ENCODE measurements at places on chromosomes 12 and 14.
A peak's percentile ranks its signal among the peaks of the same experiment; 100 is the strongest.

DNA sequence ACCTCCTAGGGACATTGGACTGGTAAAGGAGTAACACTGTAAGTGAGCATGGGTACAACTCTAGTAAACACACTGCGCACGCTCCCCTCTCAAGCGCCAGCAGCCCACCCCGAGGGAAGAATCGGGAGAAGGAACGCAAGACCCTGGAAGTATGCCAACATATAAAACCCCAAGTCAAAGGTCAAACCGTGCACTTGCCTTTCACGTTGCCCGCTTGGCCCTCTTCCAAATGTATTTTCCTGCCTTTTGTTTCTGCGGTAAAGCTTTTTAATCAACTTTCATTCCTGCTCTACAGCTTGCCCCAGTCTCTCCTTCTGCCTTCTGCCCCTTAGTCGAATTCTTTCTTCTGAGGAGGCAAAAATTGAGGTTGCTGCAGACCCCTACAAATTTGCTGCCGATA lies 17.6 kb upstream of the CHST11 start:
- no peak for DNase-seq

- no peak for DNase-seq
Measured at GRCh38 chr14:75428230-75429104, 645 bp downstream of the JDP2 start.

DNA sequence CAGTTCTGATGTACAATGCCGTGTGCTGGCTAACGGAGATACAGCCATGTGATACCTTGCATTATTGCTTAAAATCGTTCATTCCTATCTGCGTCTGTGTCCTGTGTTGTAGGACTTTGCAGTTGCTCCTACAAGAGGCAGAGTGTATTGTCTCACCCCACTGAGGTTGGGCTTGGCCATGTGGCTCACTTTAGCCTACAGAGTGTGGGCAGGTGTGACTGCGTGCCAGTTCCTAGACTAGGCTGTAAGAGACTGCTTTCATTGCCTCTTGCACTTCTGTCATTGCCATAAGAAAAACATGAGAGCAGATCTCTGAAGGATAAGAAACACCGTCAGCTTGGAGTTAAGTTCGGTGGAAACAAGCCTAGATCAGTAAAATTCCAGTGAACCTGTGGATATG lies 197.7 kb upstream of the CRY1 start:
- DNase-seq, result no peak

- DNase-seq, result peak; percentile 16
Measured at GRCh38 chr14:55731881-55732498, 152.0 kb downstream of the KTN1 start.

- DNase-seq, result no peak
Measured at GRCh38 chr14:59847711-59848110, 22.9 kb downstream of the RTN1 start.

DNA sequence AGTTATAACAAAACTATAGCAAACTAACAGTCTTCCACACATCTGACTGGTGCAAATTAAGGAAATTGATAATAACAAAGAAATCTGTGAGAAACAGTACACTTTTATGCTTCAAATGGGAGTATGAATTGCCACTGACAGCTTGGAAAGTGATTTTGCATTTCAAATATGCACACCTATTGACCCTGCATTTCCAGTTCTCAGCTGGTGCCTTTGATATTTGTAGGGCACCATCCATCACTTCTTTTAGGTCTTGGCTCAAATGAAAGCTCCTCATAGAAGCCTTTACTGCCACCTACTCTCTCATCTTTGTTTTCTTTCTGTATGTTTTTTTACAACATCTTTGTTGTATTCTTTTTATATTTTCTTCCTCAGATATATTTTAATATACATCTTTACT lies 125.1 kb downstream of the ST8SIA1 start:
- no peak for DNase-seq

DNA sequence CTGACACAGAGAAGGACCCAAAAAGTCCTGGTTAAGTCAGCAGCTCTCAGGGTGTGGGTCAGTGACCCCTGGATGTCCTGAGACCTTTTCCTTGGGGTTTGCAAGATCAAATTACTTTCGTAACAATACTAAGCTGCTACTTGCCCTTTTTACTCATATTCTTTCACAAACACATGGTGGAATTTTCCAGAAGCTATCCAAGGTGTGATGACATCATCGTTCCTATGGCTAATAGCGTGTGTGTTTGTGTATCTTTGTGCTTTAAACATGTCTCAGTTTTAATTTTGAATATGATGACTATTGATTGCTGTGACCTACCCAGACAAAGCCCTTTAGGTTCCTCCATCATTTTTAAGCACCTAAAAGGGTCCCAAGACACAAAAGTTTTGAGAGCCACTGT lies 176.2 kb downstream of the PHETA1 start:
- DNase-seq, result no peak

DNA sequence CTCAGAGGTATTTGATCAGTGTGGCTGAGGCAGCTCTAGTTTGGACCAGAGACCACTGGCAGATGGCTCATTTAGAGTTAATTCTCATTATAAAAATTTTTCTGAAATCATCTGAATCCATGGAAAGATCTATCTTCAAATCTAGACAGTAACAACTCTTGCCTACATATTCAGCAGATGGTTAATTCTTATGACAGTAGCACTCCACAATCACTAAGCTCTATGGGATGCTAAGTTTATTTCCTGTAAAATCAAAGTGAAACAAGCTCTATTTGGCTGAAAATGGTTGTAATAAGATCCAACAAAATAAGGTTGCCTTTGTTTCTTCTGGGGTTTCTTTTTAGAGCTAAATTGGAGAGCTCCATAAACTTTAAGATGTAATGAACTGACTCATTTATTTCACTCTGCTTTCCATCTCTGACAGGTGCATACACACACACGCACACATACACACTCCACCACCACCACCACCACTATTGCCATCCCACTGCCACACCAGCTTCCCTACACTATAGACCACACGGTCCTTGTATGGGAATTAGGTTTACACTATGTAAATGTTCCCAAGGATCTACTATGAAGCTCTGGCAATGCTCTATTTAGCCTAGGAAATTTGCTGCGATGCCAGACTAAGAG lies 293.1 kb downstream of the RPAP3 start:
- no peak for DNase-seq

- DNase-seq, result no peak
Measured at GRCh38 chr14:72706485-72706884, 187.4 kb downstream of the DPF3 start.

- peak; percentile 80 for DNase-seq
Measured at GRCh38 chr14:72646861-72647528, 246.9 kb downstream of the DPF3 start.

DNA sequence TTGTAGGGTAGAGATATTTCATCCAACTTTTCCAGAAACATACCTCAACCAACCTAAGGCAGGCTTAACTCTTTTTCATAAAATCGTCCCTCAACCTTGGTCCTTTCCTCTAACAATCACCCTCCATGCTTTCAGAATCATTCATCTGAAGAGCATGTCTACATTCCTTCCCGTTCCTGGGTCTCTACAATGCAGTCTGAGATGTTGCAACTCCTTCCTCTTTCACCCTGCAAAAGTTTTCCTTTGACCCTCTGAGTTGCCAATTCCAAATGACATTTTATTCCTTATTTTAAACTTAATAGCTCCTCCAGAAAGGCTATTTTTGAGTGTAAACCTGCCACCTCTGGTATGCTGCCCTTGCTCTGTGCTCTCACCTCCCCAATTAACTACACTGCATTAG lies 16.7 kb downstream of the SLC7A7 start:
- no peak for DNase-seq

DNA sequence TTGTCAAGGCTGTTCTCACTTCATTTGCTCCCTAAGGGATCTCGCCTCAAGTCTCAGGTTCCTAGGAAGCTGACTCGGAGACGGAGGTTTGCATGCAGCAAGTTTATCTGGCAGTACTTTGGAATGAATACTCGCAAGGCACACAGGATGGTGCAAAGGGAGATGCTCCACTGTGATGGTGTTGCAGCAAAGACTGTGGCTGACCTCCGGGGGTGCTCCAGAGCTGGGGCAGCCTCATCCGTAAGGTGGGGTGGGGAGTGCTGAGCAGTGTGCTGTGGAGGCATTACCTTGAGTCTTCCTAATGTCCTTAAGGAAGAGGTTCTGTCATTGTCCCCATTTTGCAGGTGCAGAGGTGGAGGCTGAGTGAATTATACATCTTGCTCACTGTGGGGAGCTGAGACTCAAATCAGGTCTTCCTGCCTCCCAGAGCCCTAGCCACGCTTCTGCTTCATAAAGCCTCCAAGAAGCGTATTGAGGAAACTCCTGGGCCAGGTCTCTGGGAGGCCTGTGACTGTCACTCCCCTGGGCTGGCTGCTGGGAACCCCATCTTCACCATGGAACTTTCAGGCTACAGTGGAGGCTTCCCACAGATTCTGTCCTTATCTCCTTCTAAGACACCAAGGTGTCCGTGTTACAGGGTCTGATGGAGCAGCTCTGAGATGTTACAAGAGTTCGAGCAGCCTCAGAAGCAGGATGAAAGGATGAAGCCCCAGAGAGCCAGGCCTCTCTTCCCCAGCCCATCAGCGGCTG lies 39.5 kb downstream of the GALNT16 start:
- no peak for DNase-seq

- DNase-seq, result no peak
Measured at GRCh38 chr12:111398530-111398929, 7.2 kb upstream of the SH2B3 start.

DNA sequence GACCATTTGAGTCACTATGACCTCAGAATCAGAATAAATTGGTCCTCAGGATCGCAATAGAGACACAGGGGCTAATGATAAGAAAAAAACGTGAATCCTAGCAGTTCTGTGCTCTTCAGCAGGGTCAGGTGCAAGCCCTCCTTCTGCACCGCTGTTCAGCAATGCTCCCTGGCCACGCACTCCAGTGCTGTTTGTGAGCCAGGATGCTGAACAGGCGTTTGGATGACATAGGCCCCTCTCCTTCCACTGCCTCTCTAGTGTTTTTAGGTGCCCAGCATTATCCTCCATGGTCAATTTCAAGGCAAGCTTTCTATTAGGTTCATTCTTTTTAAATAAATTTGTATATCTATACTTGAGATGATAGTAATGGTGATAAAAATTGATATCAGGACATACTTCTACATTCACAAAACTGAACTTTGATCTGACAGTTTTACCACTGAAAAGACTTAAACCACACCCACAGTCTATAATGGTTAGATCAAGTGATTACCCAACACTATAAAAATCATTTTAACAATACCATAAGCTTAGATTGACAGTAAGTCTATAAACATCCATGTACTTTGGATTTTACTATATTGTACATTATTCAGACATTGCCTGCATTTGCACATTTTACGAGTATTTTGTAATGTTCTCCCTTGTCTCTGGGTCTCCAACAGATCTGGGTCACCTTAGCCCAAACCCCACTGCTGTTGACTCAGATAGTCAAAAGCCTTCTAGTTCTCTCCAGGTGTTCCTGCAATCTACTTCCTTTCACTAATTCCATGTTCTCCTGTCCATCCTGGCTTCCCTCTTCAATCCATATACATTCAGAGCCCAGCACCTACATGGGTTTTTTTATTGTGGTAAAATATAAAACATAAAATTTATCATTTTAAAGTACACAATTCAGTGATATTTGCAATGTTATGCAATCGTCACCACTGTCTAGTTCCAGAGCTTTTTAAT lies 114.9 kb upstream of the COCH start:
- no peak for DNase-seq

DNA sequence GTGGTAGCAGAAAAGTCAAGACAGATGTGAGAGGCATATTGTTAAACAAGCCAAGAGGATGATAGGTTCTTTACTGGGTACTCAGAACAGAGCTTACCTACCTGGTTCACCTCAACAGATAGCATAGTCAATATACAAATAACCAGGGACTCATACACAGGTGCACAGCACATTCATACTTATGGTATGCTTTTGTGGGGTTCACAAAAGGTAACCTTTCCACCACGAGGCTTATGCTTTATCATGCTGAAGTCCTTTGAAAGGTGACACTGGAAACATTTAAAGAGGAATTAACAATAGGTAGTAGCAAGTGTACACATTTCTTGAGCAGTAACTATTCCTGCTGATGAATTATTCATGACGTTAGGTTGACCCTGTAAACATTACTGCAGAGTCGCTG lies 42.2 kb upstream of the MBIP start:
- no peak for DNase-seq

DNA sequence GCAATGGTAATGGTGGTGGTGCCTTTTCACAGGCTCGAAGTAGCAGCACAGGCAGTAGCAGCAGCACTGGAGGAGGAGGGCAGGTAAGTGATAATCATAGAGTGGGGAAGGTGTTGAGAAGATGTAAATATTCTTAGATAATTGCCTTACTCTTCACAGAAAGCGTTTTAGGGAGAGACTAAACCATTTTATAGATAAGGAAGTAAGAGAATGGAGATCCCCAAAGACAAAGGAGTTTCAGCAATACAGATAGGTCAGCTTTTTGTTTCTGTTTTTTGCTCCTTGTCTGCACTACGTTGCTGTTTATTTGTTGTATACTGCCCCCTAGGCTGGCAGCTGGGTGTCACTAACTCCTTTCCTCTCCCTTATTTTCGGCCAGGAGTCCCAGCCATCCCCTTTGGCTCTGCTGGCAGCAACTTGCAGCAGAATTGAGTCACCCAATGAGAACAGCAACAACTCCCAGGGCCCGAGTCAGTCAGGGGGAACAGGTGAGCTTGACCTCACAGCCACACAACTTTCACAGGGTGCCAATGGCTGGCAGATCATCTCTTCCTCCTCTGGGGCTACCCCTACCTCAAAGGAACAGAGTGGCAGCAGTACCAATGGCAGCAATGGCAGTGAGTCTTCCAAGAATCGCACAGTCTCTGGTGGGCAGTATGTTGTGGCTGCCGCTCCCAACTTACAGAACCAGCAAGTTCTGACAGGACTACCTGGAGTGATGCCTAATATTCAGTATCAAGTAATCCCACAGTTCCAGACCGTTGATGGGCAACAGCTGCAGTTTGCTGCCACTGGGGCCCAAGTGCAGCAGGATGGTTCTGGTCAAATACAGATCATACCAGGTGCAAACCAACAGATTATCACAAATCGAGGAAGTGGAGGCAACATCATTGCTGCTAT lies 2.0 kb downstream of the SP1 start:
- DNase-seq, result peak; percentile 71

- no peak for DNase-seq
Measured at GRCh38 chr14:50796390-50796789, 34.6 kb downstream of the NIN start.

Measured in fibroblast of the conjunctiva (primary cell).